ENCODE measurements at places on chromosomes 2 and 18.

- no peak for DNase-seq
Observed at GRCh38 chr2:120142528-120143219, 80.5 kb downstream of the TMEM185B start.

- no peak for DNase-seq
Observed at GRCh38 chr2:188902901-188903491, 71.2 kb upstream of the COL3A1 start.

GRCh38 chr2:166972418-166972817, 84.1 kb downstream of the XIRP2 start:
- no peak for DNase-seq

DNA sequence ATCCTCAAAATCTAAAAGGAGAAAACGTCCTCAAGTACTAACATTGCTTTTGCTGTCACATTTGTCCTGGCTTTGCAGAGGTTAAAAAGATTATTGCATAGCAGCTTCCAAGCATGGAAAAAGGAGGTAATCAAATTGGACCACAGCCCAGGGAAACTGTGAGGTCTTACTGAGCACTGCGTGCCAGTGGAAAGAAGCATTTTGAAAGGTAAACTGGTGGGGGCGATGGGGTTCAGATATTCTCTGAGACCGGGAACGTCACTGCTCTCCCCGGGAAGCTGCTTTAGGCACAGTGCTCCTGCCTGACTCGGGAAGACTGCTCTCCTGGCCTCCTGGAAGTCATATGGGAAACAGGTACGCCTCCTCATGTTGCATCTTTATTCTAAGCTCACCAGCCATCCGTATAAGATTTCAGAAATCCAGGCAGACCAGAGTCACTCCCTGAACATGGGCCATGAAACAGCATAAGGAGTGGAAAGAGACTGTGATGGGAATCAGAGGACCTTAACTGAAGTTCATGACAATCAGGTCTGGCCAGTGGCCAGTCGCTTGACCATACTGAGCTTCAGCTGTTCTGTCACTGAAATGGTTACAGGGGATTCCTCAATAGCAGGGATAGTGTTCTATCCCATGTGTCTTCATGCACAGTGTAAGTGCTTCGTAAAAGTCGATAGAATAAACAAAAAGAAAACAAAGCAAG, 284.1 kb downstream of the TRIB2 start:
- DNase-seq = no peak

GRCh38 chr18:36155851-36156757, 26.4 kb downstream of the ELP2 start:
- no peak for DNase-seq

- no peak for DNase-seq
Observed at GRCh38 chr2:43406651-43407279, 180.4 kb upstream of the ZFP36L2 start.

- DNase-seq = no peak
Observed at GRCh38 chr18:22560797-22561196, 143.1 kb upstream of the CTAGE1 start.

DNA sequence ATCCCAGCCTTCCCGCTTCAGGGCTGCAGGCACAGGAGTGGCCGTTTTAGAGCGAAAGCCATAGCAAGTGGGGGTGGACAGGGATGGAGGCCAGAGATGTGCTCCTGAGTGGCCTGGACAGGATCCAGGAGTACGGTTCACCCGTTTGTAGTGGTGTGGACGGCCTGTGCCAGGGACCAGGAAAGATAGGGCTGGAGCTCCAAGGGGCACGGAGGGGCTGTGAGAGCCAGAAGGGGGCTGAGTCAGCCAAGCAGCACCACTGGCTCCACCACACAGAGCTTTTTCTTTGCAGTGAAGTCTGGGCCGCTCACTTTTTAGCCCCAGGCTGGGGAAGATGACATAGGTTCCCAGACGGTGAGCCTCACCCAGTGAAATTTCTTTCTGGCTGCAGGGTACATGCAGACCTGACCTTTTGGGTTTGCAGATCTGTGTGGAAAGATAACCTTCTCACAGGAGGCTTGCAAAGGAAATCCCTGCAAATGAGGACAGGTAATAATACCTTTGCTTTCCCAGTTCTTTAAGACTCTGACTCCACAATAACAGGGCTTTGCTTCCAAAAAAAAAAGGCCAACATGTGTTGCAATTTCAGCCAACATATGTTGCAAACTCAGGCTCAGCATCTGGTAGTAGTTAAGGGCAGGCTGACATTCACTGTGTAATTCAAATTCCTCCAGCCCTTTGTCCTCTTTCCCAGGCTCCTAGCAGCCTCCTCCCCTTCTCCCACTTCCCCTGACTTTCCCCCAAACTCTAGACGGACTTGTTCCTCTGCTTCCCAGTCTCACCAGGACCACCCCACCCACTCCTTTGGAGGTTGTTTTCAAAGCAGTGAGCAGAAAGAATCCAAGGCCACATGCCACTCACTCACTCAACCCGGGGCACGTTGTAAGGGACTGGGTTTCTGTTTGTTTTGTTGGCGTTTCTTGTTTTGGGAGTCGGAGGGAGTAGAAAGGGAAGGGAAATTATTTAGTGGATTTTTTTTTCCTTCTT, 20.3 kb upstream of the LAPTM4A start:
- no peak for DNase-seq

- DNase-seq = no peak
Observed at GRCh38 chr18:31325051-31325450, 7.1 kb downstream of the DSG1 start.

- DNase-seq = no peak
Observed at GRCh38 chr2:15834381-15835031, 105.8 kb upstream of the MYCN start.

DNA sequence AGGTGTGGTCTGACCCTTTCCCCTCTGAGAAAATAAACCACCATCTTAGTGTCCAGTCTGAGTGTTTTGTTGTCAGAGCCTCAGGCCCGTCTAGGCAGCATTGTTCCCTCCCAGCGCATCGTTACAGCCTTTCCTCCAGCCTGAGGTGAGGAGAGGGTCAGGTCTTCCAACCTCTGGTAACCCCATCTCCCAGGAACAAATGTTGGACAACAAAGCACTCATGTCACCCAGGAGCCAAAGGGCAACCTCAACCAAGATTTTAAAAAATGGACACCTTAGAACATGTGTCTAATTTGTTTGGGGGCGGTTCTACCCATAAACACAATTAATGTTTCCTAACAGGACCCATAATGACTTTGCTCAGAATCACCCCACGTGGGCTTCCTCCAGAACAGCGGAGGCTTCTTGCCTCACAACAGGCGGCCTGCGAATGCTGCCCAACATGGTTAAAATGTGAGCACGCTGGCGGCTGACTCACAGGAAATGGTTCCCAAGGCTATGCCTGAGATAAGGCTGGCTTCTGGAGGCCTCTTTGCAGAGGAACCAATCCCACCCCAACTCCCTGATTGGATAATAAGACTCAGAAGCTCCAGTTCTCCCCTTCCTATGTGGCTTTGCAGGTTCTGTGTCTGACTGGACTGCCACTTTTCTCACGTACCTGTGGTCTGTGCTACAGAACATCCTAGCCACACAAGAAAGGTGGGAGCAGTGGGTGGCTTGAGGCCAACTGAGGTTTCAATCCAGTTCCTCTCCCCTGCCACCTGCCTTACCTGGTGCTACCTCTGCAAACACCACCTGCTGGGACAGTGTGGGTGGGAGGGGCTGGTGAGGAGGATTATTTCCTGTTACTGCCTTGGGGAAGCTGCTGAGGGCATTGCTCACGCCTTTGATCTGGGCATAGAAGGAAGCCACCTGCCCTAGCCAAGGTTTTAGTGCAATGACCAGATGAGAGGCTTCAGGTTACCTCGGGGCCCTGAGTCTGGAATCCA, 108.8 kb downstream of the B3GNT2 start:
- DNase-seq = peak; percentile 99

DNA sequence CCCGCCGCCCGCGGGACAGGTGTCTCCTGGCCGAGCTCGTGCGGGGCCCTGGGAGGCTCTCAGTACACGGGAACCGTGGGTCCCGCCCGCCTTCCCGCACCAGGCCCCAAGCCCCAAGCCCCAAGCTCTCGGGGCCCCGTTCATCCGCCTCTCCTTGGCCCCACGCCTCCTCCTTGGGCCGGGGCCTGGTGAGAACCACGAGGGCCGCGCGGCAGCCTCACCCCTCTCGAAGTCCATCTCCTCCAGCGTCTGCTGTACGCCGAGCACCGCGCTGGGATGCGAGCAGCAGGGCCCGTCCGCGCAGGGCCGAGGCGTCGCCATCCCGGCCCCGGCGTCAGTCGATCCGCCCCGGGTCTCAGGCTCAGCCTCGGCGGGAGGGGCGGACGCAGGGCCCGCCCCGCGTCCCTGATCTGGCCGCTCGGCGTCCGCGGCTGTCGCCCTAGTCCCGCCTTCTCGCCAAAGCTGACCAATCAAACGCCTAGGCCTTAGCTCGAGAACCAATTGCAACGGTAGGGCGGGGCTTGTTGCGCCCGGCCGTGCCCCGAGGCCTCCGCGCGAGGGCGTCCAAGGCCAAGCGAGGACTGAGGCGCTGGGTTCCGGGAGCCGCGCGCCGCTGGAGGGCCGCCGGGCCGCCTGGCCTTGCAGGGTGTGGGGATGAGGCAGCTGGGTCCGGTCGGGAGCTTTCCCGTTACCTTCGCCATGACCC, at the start of gene ANKRD39:
TSS of gene ANKRD39 (minus strand) at position 350 of the 706 bp plus-strand sequence. CDS start at position 321, 29 bp downstream.
- peak; percentile 98 for DNase-seq

GRCh38 chr2:156434461-156435291, 1.5 kb upstream of the GPD2 start:
- DNase-seq = no peak

DNA sequence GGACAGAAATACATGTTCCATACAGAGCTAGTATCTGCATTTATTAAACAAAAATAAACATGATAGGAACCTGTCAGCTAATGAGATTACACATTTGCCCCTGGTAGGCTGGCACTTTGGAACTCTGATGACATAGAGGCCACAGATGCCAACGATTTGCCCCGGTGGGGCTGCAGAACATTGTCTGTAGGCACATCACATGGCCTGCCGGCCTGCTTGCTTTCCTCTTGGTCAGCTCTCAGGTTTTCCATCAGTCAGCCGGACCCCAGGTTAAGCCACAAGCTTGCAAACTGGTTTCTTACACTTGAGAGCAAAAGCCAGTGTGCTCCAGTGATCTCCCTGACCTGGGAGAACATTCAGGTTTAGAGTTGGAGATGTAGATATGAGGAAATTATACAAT, 60.3 kb downstream of the CRACDL start:
- no peak for DNase-seq

DNA sequence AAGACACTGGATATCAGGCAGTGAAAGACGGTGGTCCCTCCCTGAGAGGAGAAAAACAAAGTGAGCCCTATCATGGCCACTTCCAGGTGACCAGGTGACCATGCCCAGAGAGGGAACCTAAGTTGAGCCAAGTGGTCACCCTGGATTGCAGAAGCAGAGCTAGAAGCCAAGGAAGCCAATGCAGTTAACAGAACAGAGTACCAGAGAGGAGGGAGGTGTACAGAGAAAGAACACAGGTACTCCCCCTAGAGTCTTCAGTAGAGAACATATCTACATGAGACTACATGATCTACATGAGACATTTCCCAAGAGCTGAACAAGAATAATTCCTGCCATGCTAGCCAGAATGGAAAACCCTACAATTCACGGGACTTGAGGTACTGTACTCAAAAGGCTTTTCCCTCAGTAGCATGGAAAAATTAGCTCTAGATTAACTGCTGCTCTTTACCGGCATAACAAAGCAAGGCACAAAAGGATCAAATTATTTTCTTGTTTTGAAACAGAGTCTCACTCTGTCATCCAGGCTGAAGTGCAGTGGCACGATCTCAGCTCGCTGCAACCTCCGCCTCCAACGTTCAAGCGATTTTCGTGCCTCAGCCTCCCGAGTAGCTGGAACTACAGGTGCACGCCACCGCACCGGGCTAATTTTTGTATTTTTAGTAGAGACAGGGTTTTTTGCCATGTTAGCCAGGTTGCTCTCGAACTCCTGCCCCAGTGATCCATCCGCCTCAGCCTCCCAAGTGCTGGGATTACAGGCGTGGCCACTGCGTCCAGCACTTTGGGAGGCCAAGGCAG, 23.5 kb downstream of the ROCK2 start:
- DNase-seq = no peak

- DNase-seq = no peak
Observed at GRCh38 chr2:202135091-202135874, 62.2 kb downstream of the KIAA2012 start.

DNA sequence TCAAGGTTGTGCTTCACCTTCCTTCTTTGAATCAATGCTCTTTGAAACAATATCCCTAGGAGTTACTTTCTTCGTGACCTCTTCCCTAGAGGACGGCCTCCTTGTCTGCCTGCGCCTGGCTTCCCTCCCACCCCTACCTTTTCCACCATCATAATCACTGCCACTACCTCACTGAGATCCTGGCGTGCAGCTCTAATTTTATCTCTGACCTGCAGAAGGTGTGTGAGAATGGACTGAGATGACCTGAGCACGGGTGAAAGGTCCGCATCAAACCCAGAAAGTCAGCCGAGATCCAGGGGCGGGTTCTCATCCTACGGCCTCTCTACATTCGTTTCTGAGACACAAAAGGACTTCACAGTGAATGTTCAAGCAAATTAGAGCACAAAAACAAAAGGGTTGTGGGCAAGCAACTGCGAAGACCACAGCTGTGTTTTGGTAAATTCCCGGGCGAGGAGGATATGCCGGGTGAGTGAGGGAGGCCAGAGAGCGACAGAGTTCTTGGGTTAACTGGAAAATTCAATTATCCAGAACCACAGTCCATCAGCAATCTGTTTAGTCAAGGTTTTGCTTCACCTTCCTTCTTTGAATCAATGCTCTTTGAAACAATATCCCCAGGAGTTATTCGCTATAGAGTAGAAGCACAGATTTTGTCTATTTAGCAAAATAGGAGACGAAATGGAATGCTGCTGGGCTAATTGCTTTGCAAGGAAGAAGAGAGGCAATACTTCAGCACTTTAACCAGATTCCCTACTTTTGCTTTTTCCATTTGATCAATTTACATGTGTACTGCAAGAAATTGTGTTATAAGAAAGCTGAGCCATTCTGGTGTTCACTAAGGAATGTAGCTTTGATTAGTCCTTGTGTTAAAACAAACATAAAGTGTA, 212.6 kb downstream of the ACKR3 start:
- DNase-seq = no peak

DNA sequence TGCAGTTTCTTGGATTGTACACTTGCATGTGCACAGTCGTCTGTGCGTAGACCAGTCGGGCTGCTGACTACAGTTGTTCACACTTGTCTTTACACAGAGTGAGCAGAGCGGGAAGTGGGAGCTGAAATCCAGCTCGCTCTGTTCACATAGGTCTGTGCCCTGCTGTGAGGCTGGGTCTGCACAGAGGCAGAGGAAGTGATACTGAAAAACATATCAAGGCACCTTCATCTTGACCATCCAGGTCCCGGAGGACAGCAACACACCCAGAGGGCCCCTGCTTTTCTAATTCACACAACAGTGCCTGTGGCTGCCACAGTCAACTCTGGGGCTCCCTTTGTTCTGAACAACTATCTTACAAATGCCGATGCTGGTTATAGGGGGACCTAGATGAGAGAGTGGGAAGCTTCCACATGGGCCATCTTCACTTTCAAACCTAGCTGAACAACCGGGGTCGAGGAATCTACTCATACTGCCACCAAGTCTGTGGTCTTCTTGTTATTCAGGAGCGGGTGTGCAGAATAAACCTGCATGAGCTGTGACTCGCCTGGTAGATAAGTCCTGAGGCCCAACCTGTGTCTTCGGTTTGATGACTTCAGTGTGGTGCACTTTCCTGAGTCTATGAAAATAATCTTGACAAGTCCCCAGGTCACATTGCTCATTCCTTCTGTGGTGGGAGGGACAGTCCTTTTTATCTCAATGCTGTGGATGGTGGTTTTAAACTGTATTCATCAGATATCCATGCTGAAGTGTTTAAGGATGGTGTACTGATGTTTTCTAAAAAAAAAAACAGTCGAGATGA, 3.5 kb upstream of the ADNP2 start:
- DNase-seq = no peak

GRCh38 chr2:212237350-212238095, 301.1 kb downstream of the ERBB4 start:
- no peak for DNase-seq

GRCh38 chr2:43041173-43041591, 185.2 kb downstream of the ZFP36L2 start:
- DNase-seq = peak; percentile 44

Measured in SW480 (cell line).